ENCODE measurements at places on chromosomes 1 and 21.

DNA sequence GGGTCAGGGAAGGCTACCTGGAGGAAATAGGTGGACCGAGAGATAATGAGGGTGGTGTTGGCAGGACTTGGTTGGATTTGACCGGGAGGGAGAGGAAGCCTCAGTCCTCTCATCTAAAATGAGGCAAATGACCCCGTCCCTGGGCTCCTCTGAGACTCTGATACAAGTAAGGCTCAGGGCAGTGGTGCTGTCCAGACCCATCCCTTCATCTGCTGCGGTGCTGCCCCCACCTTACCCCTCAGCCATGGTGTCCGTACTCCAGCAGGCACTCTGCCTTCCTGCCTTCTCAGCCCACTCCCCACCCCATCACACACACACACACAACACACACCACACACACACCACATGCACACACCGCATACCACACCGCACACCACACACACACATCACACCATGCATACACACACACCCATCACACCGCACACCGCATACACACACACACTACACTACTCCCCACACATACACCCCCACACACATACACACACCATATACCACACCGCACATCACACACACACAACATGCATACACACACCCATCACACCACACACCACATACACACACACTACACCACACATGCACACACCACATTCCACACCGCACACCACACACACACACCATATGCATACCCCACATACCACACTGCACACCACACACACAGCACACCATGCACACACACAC lies 29.4 kb upstream of the SLC26A9 start:
- DNase-seq, result no peak

DNA sequence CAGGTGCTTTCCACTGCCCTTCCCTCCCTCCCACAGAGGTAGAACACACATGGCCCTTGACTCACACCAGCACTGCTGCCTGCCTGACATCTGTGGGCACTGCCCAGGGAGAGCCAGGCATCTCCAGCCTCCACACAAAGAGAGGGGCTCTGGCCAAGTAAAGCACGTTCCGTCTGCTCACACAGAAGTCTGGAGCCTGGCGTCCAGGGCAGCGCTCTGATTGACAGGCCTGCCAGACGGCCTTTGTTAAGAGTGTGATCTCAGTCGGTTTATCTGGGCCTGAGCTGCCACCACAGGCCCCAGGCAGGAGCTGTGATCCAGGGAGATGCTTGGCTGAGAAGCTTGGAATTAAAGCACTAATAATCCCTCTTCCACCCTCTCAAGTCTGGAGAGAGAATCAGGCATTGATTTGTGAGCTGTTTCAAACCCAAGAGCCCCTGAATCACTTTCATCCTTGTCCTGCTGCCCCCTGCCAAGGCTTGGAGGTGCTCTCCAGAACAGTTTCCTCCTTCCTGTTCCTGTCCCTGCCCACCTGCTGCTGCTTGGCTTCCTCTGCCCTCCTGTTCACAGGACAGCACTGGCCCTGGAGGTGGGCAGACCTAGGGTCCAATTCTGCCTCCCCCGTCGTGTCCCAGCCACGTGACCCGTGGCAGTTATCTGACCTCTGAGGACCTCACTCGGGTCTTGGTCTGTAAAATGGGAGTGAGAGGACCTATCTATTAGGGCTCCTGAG lies 3.7 kb downstream of the DMRTB1 start:
- DNase-seq, result no peak

- DNase-seq, result peak; percentile 78
Observed at GRCh38 chr1:40450495-40451237, 390 bp downstream of the ZFP69B start.

GRCh38 chr1:225299624-225300023 lies 128.2 kb downstream of the LBR start:
- no peak for DNase-seq

DNA sequence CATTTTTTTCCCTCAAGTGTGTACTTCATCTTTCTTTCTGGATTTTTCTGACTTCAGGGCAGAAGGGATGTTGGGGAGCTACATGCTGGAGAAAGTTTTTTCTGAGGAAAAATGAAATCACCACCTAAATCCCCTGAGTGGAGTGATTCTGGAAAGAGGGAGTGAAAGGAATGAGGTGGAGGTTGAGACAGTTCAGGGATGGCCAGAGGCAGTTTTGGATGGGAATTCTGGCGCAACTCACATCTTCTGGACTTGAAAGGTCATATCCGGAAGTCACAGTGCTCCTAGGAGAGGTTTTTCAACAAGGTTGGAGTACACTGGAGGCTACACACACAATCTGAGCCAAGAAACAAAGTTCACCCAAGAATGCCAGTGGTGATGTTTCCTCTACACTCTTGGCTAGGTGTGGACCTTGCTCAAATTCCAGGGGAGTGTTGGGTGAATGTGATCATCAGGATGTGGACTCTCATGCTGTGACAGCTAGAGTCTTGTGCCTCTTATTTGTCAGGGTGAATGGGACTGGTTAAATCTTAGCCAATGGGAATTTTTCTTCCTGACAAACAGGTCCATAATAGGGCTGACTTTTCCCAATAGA lies 161.5 kb downstream of the HLX start:
- DNase-seq, result no peak

GRCh38 chr1:208202333-208202995 lies 41.7 kb downstream of the PLXNA2 start:
- DNase-seq, result no peak

GRCh38 chr21:15943009-15943666 lies 213.4 kb downstream of the USP25 start:
- DNase-seq, result no peak

DNA sequence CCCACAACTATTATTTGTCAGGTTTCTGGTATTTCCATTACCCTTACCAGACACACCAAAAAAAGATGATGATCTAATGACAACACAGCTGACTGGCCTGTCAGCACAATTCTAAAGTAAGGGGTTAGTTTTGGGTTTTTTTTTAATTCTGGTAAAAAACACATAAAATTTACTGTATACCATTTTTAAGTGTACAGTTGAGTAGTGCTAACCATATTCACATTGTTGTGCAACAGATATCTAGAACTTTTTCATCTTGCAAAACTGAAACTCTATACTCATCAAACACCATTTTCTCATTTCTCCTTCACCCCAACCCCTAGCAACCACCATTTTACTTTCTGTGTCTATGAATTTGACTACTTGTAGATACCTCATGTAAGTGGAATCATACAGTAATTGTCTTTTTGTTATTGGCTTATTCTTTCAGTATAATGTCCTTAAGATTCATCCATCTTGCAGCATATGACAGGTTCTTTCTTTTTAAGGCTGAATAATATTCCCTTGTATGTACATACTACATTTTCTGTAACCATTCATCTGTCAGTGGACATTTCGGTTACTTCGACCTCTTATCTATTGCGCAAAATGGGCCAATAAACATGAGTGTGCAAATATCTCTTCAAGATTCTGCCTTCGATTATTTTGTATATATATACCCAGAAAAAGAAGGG lies 29.8 kb downstream of the ARNT start:
- DNase-seq, result no peak

DNA sequence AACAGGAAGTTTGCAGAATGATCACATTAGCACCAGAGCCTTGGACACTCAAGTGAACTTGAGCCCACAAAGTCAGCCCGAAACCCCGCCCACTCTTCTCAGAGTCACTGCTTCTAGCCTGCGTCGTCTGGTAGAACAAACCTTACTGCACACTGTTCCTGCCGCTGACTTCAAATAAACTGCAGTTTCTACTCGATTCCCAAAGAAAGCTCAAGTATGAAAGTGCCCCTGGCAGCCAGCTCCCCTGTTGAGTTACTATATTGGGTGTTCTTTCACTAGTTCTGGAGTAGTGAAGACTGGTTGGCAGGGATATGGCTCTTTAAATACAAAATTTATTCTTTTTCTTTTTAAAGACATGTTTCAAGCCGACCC lies 164.7 kb downstream of the GALNT2 start:
- DNase-seq, result no peak

DNA sequence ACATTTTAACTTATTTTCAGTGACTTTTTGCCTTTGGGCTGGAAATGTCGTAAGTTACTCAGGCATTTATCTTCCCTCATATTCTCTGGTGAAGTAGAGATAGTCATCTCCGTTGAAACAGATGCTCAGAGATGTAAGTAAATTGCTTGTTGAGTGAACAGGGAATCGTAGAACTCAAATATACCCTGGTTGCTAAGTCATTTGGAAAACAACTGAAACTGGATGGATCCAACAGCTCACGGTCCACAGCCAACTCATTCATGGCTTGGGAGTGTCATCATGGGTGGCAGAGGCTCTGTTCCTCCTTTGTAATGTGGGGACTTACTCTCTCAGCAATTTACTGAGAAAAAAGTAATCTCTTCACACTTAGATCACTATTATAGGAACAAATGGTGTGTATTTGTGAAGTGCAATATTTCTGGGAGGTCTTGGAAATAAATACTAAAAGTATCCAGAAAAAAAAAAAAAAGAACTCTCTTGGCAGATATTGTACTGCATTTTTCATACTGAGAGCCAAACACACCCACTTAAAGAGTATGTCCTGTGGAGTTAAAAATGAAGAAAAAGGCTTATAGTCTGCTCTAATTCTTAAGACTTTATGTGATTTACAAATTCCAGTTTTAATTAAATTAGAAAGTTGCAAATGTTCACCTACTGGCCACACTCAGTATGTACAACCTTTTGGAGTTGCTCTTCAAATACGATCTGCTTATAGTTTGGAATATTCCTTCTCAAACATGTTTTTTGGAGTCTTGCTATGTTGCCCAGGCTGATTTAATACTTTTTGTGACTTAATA lies 107.4 kb downstream of the LEPR start:
- no peak for DNase-seq

GRCh38 chr1:174273190-174273589 lies 113.9 kb downstream of the RABGAP1L start:
- DNase-seq, result no peak

DNA sequence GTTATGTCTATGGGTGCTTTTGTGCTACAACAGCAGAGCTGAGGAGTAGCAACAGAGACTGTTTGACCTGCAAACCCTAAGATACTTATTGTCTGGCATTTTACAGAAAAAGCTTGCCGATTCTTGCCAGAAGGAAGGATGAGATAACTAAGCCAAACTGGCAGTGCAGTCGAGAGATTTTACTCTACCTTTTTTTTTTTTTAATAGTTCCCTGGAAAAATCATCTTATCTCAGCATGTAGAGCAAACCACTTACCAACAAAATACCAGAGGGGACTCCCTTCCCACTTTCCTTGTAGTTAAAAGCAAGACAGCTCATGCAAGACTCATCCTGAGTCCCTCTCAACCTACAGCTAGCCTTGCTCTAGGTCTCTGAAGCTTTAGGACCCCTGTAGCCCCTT lies 132.9 kb downstream of the SYT2 start:
- no peak for DNase-seq

DNA sequence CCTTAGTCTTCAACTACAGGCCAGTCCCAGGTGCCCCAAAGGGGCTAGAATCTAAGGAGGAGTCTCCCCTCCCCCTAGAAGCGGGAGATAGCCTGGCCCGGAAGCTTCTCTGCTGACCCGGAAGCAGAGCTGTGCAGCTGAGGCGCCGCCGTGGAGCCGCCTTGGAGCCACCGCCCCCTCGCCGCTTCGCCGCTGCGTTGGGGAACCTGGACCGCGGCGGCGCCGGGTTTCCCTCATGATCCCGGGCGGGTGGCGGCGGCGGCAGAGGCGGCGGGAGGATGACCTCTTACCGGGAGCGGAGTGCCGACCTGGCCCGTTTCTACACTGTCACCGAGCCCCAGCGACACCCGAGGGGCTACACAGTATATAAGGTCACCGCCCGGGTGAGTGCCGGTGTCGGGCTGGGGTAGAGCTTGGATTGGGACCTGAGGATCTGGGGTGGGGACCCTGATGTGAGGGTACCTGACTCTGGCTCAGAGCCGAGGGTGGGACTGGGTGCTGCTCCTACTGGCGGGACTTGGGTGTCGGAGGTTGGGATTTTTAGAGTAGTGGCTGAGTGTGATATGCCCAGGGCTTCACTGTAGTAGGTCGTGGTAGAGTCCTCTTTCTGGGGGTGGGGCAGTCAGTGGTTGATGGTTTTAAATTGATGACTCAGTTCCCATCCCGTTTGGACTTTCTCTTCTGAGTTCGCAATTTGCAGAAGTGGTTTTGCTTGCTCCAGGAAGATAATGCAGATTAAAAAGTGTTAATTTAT lies at the start of gene RPS6KC1:
TSS of gene RPS6KC1 (plus strand) at position 115 of the 754 bp plus-strand sequence. CDS start at position 279, 164 bp downstream.
- peak; percentile 59 for DNase-seq

GRCh38 chr21:33112151-33112550 lies 42.2 kb downstream of the OLIG1 start:
- no peak for DNase-seq

- DNase-seq, result no peak
Observed at GRCh38 chr1:35631396-35631795, 9.9 kb downstream of the PSMB2 start.

DNA sequence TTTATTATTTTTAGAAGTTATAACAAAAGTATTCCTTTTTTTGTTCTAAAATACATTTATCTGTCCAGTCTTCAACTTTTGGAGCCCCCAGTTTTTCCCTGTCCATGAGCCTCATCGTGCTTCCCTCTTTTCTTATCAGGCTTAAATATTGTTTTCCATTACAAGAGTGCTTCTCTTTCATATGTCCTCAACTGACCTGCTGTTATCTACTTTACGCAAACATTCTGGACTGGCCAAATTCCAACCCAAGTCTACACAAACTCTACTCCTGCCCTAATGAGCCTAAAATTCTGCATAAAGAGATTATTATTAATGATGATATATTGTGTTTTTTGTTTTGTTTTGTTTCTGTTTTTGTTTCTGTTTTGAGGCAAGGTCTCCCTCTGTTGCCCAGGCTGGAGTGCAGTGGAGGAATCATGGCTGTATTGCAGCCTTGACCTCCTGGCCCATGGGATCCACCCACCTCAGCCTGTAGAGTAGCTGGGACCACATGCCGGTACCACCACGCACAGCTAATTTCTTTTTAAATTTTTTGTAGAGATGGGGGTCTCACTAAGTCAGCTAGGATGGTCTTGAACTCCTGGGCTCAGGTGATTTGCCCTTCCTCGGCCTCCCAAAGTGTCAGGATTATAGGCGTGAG lies 318.8 kb upstream of the NEGR1 start:
- DNase-seq, result no peak

DNA sequence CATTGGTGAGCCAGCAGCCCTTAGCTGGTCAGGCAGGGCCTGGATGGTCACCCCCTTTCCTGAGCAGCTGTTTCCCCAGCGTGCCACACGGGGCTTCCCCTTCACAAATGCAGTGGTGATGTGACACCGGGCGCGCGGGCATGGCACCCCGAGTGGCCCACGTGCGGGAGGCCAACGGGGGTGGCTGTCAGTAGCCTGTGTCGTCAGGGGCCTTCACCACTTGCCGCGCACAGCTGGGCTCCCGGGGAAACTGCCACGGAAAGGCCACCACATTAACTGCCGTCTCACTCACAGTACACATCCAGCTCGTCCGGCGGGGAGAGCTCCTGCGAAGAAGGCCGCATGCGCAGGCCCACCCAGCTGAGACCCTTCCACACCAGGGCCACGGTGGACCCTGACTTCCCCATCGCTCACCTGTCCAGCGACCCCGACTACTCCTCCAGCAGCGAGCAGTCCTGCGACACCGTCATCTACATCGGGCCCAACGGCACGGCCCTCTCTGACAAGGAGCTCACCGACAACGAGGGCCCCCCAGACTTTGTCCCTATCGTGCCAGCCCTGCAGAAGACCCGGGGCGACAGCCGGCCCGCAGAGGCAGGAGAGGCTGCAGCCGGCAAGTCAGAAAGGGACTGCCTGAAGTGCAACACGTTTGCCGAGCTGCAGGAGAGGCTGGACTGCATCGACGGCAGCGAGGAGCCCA lies 530.5 kb downstream of the KIF26B start:
- no peak for DNase-seq

- no peak for DNase-seq
Observed at GRCh38 chr1:67336783-67337182, 29.1 kb downstream of the IL12RB2 start.

- DNase-seq, result no peak
Observed at GRCh38 chr1:34415140-34415539, 238.4 kb downstream of the C1orf94 start.

- no peak for DNase-seq
Observed at GRCh38 chr1:8055973-8056372, 29.9 kb upstream of the ERRFI1 start.

Measured in activated naive CD8-positive, alpha-beta T cell treated with anti-CD3 and anti-CD28 coated beads, Interleukin-2, amount 50 U/mL, for 16 hours (primary cell).